ENCODE measurements at places on chromosomes 13 and 19. TPM values are rescaled to one million over a fixed set of nuclear protein-coding genes. Genes with fewer than 3 reads are reported as not detected.

DNA sequence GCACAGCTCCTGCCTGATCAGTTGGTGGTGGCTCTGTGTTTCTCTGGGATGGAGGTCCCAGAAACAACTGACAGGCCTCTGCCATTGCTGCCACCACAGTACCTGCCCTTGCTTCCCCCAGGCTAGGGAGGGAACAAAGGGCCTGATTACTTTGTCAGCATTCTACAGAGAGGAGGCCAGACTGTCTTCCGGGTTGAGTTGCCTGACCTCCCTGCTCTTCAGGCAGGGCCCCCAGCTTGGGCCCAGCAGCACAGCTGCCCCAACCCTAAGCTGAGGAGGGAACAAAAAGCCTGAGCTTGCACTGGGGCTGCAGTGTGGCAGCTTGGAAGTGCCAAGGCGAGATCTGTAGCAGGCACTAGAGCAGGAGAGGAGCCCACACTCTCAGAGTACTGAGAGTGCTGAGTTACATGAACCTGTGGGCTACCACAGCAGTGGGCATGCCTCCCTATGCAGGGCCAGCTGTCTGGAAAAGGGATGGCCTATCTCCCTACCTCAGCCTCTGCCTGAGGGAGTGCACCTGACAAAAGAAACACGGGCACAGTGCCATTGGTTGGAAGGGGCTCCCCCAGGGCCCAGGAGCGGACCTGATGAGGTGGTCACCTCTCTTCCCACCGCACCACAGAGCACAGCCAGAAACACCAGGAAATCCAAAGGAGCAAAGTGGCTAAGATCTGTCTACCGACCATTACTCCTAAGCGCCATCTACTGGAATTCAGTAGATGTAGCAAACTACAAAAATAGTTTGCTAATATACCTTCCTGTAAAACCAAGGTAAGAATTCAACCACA, 24.4 kb downstream of the SLC25A15 start:
- DNase-seq: no peak

GRCh38 chr19:5086725-5087439, 118.0 kb downstream of the KDM4B start:
- DNase-seq: no peak

DNA sequence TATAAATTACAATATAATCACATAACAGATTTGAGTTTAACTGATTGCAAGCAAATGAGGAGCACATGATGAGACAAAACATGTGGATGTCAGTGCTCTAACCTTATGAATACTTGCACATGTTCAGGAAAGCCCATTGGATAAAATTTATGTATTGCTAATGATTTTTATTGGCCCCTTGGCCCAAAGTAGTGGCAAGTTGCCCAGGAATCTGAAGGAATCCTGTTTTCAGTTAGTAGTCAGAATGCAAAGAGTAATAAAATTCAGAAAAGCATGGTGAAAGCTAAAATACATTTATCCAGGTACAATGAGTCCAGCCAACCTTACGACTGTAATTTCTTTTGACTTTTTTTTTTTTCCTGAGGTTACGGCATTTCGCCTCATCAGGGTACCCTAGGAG, 1539.4 kb downstream of the EFNB2 start:
- no peak for DNase-seq

XPO4 gene
- 30.7 TPM for total RNA-seq

RAB11B gene
- 144 TPM for total RNA-seq

COL5A3 gene
- total RNA-seq: 10.4 TPM

All from Right ventricle myocardium inferior (tissue), 1 donor.